ENCODE measurements at places on chromosomes 2 and 18. TPM values are rescaled to one million over a fixed set of nuclear protein-coding genes. Genes with fewer than 3 reads are reported as not detected.

Gene ACADL
- polyA plus RNA-seq, result 4.5 TPM

Gene SERPINB4
- 0.90 TPM for polyA plus RNA-seq

Gene RAB17
- polyA plus RNA-seq, result 6.3 TPM

Gene CDK15
- 5.6 TPM for polyA plus RNA-seq

Gene REG1B
- not detected for polyA plus RNA-seq

- no peak for DNase-seq
Measured at GRCh38 chr2:146540271-146540932, 1304.4 kb upstream of the ACVR2A start.

DNA sequence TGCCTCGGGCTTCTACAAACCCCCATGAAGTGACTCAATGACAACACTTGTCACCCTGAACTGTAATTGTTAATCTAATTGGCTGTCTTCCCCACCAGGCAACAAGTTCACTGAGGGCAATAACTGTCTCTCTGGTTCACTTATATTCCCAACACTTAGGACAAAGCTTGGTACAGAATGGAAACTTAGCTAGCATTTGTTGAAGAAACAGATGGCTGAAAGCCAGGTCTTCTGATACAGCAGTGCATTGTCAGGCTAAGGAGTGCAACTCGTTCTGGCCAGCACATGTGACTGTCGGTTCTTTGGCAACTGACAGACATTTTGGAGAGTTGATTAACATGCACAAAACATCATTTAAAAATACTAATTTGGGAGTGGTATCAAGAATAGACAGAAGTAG, 14.6 kb upstream of the DNAJC27 start:
- peak; percentile 82 for DNase-seq

DNA sequence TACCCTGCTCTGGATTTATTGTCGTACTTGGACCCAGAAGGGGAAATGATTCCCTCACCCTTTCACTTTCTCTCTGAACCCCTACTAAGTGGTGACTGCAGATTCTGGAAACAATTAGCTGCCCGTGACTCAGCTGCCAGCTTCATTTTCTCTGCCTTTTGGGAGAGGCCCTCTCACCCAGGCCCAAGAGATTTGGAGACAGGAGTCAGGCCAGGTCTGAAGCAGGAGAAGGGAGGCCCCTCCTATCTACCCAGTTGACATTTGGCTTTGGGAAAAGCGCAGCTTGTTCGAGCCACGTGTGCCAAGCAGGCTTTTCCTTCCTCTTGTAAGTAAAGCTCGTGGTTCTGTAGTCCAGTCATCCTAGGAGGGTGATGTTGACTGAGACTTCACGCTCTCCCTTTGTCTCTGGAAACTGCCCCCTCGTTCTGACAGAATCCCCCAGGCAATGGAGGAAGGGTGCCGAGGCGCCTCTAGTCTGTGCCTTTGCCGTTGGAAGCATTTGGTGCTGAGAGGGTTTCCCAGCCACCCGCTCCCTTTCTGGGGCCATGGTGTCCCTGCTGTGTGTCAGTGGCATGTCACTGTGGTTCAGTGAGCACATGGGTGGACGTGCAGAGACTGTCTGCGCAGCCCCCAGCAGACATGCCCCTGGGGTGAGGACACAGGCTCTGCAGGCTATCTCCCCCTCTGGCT, 8.6 kb downstream of the OXER1 start:
- peak; percentile 47 for DNase-seq

DNA sequence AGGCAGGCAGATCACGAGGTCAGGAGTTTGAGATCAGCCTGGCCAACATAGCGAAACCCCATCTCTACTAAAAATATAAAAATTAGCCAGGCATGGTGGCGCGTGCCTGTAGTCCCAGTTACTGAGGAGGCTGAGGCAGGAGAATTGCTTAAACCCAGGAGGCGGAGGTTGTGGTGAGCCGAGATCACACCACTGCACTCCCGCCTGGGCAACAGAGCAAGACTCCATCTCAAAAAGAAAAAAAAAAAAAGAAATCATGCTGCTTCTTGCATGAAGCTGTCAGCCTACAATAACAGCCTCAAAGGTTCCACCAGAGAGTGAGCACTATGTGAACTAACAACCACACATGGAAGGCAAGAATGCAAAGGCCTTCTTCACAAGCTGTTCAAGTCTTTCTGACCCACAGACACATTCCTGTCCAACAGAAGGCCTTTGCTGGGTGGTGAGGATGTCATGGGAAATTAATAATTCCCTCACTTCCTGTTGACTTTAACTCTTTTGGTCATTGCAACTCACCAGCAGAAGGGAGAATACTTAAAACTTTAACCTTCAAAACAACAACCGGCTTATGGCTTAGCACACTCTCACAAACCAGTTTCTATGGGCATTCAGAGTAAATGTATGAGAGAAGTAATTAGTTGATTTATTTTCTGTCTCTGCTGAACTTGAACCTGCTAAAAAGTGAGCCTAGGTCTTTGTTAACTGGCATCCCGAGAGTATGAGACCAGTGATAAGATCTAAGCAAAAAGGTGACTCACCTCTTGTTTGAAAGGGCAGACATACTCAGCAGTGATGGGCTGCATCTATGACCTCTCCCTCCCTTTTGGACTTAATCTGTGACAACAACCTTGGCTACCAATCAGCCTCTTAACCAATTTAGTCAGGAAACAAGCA, 11.8 kb downstream of the PLEKHM3 start:
- DNase-seq, result no peak

DNA sequence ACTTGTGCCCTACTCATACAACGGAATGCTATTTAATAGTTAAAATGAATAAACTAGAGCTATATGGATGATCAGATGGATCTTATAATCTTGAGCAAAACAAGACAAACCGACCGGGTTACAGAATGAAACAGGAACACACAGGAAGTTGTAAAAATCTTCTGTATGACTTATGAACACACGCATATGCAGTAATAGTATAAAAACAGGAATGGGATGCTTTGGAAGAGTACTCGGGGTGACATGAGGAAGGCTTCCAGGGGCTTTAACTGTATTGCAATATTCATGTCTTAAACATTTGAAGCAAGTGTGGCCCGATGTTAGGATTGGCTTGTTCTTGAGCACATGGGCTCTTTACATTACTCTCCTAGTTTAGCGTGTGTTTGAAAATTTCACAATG, 14.9 kb upstream of the E2F6 start:
- no peak for DNase-seq

- DNase-seq, result no peak
Measured at GRCh38 chr2:2175381-2176090, 155.5 kb downstream of the MYT1L start.

DNA sequence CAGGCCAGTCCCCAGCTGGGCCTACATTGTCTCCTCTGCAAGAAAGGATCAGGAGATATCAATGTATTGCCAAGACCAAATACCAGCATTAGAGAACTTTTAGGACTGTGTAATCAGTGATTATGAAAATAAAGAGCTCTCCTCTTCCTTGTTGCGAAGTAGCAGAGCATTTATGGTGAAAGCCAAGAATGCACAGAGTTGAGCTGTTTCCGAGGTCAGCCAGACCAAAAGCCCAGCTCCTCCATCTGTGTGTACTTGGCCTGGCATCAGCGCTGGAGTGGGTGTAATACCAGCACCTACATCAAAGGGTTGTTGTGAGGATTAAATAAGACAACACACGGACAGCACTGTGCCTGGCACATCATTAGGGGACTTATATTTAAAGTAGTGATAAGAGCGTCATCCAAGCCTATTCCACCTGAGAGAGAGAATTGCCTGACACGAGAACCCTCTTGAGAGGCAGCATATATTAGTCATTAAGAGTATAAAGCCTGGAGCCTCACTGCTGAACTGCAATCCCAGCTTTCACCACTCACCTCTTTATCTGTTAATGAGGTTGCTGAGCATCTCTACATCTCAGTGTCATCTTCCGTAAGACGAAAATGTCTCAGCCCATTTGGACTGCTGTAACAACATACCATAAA, 7.4 kb upstream of the SLC16A14 start:
- DNase-seq, result no peak

GRCh38 chr2:204051476-204051875, 114.9 kb downstream of the ICOS start:
- DNase-seq, result no peak

DNA sequence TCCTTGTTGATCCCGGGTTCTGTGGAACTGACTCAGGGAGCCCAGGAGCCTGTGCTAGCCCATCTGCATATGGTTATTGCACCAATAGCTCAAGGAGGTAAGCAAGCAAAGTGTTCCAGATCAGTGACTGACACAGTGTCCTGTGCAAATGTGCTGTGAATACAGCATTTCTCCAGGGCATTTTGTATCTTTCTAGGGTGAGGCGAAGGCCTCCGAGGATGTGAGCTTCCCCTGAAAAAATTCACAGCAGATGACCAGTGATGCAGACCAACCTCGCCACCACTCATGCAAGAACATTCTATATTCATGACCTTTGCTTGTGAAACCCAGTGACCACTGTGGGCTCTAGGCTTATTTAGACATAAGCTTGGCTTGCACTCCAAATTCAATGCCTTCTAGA, 15.2 kb upstream of the NT5DC4 start:
- no peak for DNase-seq
